Mesothelial cell of epicardium (in vitro differentiated cells): ENCODE measurements at places on chromosomes 13 and 19.
A peak's percentile ranks its signal among the peaks of the same experiment; 100 is the strongest.

GRCh38 chr19:2027361-2027760 lies 11.8 kb upstream of the BTBD2 start:
- DNase-seq: no peak

- no peak for DNase-seq
These were observed 16.2 kb upstream of the NFIC start for GRCh38 chr19:3350014-3350663.

GRCh38 chr19:50750010-50750409 lies 20.3 kb upstream of the GPR32 start:
- no peak for DNase-seq

DNA sequence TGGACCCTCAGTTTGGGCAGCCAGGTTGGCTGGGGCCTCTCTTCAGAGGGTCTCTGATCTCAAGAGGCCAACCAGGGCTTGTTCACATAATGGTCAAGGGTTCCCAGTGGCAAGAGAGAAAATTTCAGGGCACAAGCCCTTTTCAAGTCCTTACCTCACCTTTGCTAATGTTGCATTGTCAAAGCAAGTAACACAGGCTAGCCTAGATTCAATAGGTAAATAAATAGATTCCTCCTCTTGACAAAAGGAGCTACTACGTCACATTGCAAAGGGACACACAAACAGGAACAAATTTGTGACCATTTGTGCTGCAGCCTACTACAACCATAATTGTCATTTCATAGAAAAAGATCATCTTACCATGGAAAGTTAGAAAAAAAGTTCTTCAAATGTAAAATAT lies 33.9 kb upstream of the FRY start:
- DNase-seq: no peak

DNA sequence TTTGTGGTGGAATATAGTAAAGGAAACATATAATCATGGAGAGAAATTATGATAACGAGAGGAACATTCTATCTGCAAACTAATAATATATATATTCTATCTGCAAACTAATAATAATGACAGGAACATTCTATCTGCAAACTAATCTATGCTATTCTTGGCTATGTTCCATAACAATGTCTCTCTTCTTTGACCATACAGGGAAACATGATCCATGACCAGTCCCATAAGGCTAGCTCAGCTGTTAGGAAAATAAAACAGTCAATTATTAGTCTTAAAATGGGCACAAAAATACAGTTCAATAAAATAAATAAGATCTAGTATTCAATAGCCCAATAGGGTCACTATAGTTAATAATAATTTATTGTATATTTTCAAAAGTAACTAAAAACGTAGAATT lies 707.8 kb upstream of the PCDH20 start:
- no peak for DNase-seq

- no peak for DNase-seq
These were observed 7.1 kb upstream of the ZNF823 start for GRCh38 chr19:11745869-11746268.

DNA sequence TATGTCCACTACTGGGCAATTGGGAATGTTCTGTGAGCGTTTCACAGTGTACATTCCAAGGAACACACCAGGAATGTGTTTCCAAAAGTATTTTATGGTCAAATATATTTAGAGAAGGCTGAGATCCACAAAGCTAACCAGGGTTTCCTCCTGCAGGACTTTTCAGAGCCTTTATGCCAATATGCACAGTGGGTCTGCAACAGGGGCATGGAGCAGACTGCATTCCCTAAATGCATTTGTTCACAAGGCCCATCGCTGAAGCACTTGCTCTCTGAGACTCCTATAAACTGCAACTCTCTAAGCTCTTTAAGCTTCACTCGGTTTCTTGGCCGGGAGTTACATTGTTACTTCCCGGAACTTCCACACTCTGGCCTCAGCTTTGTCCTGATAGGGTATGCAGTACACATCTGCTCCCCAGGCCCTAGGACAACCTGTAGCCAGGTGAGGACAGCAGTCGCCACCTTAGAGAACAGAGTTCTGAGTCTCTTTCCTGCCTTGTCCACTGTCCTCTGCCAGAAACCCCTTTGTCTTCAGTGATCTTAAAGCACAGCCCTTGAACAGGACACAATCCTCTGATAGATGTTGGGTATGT lies 33.5 kb downstream of the FBN3 start:
- DNase-seq: no peak

GRCh38 chr19:51102991-51103390 lies 5.2 kb downstream of the CTU1 start:
- no peak for DNase-seq

DNA sequence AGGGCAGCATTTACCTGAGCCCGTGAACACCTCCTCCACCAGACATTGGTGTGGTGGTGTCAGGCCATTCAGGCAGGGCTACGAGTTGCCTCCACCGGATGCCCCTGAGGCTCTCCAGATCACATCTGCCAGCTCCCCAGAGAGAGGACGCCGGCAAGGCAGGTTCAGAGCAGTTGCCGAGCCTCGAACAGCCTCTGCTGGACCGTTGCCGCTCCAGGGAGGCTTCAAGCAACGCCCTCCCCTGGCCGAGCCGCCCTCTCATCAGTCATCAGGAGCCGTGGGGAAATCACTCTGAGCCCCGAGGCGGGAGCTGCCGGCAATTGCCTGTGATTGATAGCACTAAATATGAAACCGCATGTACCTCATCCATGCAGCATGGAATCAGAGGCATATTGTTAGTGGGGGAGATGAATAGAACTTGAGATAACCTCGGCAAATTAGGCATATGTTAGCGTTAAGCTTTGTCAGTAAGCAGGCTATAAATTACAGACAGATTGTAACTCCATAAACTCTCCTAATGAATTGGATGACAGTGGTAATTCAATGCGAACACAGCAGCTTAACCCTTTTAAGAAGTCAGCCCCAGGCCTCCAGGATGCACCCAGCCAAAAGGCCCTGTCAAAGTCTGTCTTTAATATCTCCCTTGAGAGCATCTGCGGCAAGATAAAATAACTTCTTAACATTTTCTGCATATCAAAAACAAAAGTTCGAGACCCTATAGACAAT lies 29.8 kb upstream of the SPACA7 start:
- peak; percentile 50 for DNase-seq

DNA sequence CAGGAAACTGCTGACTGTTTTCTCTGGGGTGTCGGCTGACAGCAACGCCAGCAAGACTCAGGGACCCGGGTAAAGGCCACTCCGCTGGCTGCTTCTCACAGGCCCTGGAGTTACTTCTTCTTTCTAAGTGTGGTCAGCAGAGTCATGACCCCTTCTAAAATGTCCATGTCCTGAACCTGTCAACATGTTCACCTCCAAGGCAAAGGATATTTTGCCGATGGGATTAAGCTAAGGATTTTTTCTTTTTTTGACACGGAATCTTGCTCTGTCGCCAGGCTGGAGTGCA lies 7.9 kb downstream of the PEX11G start:
- DNase-seq: no peak

DNA sequence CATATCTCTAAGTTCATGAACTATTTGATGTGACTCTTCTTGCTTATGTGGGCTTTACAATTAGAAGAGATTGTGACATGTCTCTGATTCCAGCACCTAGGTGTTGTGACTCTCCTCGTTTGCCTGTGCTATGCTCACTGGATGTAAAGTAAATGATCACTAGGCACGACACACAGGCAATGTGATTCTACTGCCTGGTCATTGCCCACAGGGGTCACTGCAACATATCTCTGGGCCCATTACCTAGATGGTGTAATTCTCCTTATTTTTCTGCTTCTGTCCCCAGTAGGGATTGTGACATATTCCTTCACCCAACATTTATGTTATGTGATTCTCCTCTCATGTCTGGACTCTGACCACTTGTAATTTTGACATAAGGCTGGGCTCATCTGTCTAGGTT lies 65.8 kb upstream of the ZNF91 start:
- no peak for DNase-seq

DNA sequence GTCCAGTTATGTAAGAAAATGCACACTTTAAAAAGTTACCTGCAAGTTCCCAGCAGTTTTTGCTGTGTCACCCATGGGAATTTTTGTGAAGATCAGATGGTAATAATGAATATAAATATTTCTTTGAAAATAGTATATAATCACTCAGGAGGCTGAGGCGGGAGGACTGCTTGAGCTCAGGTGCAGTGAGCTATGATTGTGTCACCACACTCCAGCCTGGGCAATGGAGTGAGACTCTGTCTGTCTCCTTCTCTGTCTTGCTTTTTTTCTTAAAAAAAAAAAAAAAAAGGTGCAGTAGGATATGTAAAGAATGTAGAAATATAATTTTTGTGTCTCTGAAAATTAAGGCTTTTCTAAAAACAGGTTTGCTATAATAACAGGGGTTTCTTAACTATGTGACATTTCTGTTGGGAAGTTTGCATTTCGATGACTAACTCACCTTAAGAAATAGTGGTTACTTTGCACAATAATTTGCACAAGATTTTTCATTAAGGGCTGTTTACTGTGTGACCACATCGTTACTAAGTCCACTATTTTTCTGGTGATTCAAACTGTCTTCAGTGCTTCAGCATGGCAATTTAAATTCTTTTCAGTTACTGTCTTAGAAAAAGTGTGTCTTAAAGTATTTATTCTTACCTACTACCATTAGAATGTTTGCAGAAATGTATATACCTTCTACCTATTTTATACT lies 37.3 kb downstream of the DNAJC3 start:
- DNase-seq: no peak

- DNase-seq: no peak
These were observed 452.7 kb downstream of the TSHZ3 start for GRCh38 chr19:30896554-30896953.

DNA sequence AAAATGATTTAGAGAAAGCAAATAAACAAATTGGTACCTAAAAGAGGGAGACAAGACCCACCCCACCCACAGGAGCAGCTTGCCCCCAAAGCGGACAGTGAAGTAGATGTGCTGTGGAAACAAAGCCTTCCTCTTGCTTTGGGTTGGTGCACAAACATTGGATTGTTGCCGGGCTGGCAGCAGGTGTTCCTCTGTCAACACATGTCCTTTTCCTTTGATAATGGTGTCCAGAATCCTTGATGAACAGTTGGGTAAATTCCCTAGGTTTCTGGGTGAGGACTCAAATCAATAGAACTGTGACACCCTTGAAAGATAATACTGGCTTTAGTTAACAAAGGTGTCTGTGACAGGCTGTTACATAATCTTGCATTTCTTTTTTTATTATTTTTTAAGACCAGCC lies 311.8 kb downstream of the SPRY2 start:
- DNase-seq: no peak

DNA sequence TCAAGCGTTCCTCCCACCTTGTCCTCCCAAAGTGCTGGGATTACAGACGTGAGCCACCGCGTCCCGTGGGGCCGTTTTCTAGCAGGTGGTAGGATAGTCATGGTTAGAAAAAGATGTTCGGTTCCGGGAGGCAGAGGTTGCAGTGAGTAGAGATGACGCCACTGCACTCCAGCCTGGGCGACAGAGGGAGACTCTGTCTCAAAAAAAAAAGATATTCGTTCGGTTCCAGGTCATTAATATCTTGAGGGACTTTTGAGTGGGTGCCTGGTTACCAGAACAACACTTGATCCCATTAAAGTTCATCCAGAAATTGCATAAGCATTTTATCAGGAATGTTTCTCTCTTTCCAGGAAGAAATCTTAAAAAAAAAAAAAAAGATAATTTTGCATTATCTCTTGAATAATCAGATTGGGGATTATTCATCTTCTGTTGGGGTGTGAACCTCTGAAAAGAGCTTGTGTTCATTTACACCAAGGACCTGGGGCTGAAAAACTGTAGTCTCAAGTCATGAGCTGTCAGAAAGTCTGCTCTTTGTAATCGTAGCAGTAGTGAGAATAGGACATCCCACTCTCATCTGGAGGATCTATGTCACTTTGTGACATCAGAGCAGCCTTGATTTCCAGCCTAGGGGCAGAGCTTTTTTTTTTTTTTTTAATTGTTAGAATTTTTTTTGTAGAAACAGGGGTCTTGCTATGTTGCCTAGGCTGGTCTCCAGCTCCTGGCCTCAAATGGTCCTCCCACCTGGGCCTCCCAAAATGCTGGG lies 1.0 kb upstream of the ETHE1 start:
- no peak for DNase-seq

GRCh38 chr19:45348367-45349125 lies 8.0 kb downstream of the KLC3 start:
- no peak for DNase-seq

GRCh38 chr13:75749407-75749806 lies 113.3 kb downstream of the LMO7 start:
- no peak for DNase-seq

DNA sequence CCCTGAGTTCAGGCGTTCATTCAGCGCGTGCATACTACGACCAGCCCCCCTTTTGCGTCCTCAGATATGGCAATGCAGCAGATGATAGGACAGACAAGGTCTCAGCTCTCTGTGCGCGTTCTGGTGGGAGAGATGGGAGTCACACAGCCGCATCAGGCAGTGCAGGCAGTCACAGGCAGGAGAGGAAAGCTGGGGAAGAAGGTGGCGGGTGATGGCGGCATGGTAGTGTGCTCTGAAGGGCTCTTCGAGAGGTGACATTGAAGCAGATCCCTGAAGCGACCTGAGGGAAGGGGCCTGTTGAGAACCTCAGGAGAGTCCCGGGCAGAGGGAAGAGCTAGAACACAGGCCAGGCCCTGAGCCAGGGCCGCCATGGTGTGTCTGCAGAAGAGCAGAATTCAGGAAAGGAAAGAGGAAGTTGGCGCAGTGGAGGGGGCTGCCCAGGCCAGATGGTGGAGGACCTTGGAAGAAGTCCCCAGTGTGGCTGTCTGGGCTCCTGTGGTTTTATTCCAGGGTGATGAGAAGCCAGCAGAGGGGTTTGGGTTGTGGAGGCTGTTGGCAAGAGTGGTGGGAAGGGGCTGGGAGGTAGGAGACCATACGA lies 3.5 kb downstream of the USF2 start:
- DNase-seq: no peak

DNA sequence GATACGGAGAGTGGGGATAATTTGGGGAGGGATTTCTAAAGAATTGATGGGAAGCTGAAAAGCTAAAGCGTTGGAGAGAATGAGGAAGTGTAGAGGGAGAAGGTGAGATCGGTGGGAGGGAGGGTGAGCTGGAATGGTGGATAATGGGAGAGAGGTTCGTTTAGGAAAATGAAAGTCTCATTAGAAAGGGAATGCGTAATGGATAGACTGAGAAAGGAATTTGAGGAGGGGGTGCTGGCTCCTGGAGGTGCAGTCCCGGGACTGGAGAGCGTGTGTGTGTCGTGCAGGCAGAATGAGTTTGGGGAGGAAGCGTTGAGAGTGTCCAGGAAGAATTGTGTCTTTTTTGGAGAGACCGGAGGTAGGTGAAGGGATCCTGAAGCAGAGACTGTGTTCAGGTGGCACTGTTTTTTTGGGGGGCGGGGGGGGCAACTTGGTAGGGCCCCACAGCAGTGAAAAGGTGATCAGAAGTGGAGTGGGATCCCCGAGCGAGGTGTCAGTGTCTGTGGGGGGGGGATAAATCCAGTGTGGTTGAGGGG lies 1.4 kb downstream of the ACTN4 start:
- no peak for DNase-seq

GRCh38 chr13:97111756-97112155 lies 110.4 kb upstream of the MBNL2 start:
- no peak for DNase-seq

DNA sequence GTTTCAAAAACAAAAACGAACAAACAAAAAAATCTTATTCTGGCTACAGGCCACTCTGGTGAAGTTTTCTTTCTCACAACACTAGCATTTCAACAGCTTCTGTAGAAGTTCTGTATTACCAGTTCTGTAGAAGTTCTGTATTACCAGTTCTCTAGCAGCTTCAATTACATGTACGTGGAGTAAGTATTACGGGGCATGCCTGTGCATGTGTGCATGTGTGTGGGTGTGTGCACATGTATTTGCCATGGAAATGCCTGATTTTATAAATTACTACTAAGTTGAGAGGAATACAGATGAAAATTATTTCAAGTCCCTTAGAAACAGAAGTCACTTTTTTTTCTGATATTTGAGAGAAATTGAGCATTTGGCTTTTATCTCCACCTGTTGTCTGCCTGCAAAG lies 414.2 kb downstream of the FOXO1 start:
- DNase-seq: no peak

- no peak for DNase-seq
These were observed 26.3 kb downstream of the CNFN start for GRCh38 chr19:42363614-42364346.
